Left ventricle myocardium inferior (tissue), 1 donor: ENCODE measurements at places on chromosomes 7 and 10. TPM values are rescaled to one million over a fixed set of nuclear protein-coding genes. Genes with fewer than 3 reads are reported as not detected.

GRCh38 chr7:144470078-144470477 lies 66.6 kb upstream of the NOBOX start:
- no peaks in the 10 kb centered on the region for H3K27me3 ChIP-seq
- no peak for DNase-seq
- no peak overlapping the region for H3K27ac ChIP-seq
- H3K4me3 ChIP-seq = no peak overlapping the region

GRCh38 chr10:88987243-88987725 lies 3.3 kb upstream of the FAS start:
- H3K4me3 ChIP-seq = no peak overlapping the region
- H3K36me3 ChIP-seq = no peaks in the 10 kb centered on the region
- no peaks in the 10 kb centered on the region for H3K27me3 ChIP-seq

DNA sequence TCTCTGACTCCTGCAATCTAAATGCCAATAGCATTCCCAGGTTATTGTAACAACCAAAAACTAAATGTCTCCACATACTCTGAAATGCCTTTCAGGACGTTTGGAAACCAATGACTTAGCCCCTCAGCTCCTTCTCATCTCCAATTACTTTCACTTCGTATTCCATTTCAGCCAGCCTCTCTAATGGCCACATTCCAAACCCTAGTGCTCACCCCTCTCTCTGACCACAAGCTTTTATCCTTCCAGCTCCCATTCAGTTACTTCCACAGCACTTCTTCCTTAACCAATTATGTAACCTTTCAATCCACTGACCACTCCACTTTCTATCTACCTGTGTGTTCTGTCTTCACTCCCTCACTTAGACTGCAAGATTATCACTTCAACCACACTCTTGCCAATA lies 4.3 kb downstream of the NOC3L start:
- H3K36me3 ChIP-seq = peaks cover 60% of the 10 kb centered on the region
- H3K27ac ChIP-seq = no peak overlapping the region
- peaks cover 30% of the 10 kb centered on the region for H3K4me1 ChIP-seq
- no peaks in the 10 kb centered on the region for H3K27me3 ChIP-seq

DNA sequence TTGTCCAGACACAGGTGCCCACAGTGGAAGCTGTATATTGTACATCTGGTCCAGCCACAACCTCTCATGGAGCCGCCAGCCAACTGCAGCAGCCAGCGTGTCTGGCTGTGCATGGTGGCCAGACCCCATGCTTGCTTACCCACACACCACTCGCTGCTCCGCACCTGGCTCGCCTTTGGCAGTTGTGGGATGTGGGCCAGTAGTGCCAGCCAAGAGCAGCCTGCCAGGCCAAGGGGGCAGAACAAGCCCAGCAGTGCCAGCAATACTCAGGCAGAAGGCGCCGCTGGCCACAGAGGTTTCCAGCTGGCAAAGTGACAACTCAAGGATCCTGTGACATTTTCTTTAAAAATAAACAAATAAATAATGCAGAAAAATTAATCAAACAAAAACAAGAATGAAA lies 11.7 kb upstream of the TMEM243 start:
- H3K27me3 ChIP-seq = peaks cover 4% of the 10 kb centered on the region
- H3K4me1 ChIP-seq = no peaks in the 10 kb centered on the region
- H3K36me3 ChIP-seq = no peaks in the 10 kb centered on the region
- H3K4me3 ChIP-seq = no peak overlapping the region
- peak; percentile 21 for DNase-seq

GRCh38 chr10:69803809-69804208 lies 2.1 kb downstream of the COL13A1 start:
- no peaks in the 10 kb centered on the region for H3K36me3 ChIP-seq
- H3K27me3 ChIP-seq = peaks cover 35% of the 10 kb centered on the region
- H3K4me1 ChIP-seq = peaks cover 23% of the 10 kb centered on the region
- no peak overlapping the region for H3K27ac ChIP-seq

DNA sequence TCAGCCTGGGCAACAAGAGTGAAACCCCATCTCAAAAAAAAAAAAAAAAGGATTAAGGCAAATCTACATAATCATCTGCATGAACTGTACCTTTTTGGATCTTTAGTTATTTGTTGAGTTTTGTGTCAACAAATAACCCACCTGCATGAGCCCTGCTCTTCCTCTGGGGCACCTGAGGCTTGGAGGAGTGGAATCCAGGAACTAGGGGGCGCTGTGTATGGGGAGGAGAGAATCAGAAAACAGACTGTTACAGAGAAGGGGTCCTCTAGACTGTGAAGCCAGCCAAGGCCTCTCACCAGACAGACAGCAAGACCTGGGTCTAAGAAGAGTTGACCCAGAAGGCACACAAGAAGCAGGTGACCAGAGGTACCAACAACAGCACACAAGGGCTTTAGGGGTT lies 682.8 kb upstream of the NRP1 start:
- no peak for DNase-seq
- no peak overlapping the region for H3K27ac ChIP-seq
- no peak overlapping the region for H3K4me3 ChIP-seq
- H3K36me3 ChIP-seq = no peaks in the 10 kb centered on the region
- no peaks in the 10 kb centered on the region for H3K27me3 ChIP-seq

DNA sequence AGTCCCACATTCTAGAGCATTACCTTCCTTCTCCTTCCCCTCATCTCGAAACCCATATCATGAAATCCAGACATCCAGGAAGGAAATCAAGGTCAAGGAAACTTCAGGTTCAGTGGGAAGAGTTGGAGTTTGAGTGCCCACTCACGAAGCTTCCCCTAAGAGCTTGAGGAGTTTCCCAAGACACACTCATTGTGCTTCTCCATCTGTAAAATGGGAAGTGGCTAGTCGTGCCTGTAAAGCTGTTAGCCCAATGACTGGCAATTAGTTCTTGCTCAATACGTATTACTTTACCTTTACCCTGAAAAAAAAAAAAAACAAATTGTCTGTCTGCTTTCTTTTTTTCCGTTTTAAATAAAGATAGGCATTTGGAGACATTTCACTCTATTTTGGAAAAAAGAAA lies 42.3 kb downstream of the GPAM start:
- DNase-seq = no peak
- no peaks in the 10 kb centered on the region for H3K27me3 ChIP-seq
- no peak overlapping the region for H3K27ac ChIP-seq

DNA sequence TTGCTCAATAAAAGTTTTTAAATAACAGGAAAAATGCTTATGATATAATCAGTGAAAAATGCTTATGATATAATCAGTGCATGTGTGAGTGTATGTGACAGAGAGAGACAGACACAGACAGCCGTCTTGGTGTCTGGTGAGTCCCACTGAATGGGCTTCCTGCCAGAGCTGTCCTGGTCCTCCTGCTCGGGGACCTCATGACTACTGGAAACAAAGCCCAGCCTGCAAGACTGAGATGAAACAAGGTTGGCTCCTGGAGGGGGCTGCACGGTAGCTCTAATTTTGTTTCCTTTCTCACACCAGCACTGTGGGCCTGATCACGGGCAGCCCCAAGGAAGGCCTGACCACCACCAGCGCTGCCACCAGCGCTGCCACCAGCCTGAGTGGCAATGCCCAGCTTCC lies 57.3 kb downstream of the NRP1 start:
- no peaks in the 10 kb centered on the region for H3K27me3 ChIP-seq
- peaks cover 100% of the 10 kb centered on the region for H3K4me1 ChIP-seq

DNA sequence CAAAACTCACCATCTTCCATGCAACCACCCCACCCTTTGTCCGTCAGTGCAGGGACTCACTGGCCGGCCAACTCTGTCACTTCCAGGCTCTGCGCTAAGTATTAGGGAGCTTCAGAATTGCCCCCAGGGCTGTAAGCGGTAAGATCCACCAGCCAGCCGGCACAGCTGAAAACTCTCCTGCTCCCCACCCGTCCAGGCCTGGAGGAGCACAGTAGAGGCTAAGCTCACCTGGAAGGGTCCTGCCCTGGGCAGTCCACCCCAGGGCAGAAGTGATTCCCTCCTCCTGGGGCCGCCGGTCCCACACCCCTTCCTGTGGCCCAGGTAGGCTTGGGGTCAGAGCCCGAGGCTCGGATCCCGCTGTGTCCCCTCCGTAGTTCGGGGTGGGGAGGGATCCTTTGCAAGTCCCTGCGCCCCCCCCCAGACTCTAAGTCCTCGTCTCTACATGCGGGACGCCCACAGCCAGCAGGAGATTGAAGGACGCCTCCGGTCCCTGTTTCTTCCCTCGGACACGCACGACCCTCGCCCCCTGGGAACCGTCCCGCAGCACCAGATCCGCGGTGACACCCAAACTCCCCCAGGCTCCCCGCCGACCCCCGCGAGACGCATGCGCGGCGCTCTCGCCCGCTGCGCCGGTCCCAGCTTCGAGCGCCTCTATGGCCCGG lies 138.9 kb downstream of the ARHGAP22 start:
- H3K36me3 ChIP-seq = no peaks in the 10 kb centered on the region
- peaks cover 53% of the 10 kb centered on the region for H3K4me1 ChIP-seq
- DNase-seq = no peak
- H3K27me3 ChIP-seq = peaks cover 20% of the 10 kb centered on the region

GRCh38 chr10:86650151-86650550 lies 4.2 kb upstream of the OPN4 start:
- H3K27ac ChIP-seq = peak overlapping the region; percentile 56
- H3K36me3 ChIP-seq = no peaks in the 10 kb centered on the region
- H3K27me3 ChIP-seq = no peaks in the 10 kb centered on the region
- H3K4me3 ChIP-seq = no peak overlapping the region

GRCh38 chr10:7795605-7796004 lies 7.6 kb downstream of the ATP5F1C start:
- no peak for DNase-seq
- peak overlapping the region; percentile 55 for H3K27ac ChIP-seq
- H3K4me1 ChIP-seq = peaks cover 79% of the 10 kb centered on the region
- no peaks in the 10 kb centered on the region for H3K27me3 ChIP-seq
- H3K36me3 ChIP-seq = peaks cover 43% of the 10 kb centered on the region

DNA sequence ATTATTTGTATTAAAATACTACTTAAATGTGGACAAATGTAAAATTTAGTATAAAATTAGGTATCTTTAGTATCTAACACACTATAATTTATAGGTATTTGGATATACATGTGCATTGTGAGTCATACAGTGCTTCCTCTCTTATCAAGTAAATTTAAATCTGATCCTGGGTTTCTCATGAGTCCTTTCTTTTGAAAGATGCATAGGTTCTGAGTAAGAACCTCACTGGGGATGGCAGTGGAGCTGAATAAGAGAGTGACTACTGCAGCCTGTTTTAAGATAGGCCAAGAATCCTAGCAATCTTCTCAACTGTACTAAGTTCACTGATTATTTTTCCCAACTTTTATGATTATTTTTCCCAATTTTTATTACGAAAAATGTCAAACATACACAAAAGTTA lies 16.2 kb downstream of the CEP55 start:
- no peaks in the 10 kb centered on the region for H3K27me3 ChIP-seq
- H3K27ac ChIP-seq = no peak overlapping the region
- H3K36me3 ChIP-seq = no peaks in the 10 kb centered on the region
- DNase-seq = no peak
- peaks cover 11% of the 10 kb centered on the region for H3K4me1 ChIP-seq

GRCh38 chr10:94123258-94123995 lies 129.7 kb downstream of the PLCE1 start:
- no peak for DNase-seq
- H3K27me3 ChIP-seq = no peaks in the 10 kb centered on the region
- H3K27ac ChIP-seq = peak overlapping the region; percentile 21
- H3K4me3 ChIP-seq = no peak overlapping the region
- no peaks in the 10 kb centered on the region for H3K36me3 ChIP-seq

DNA sequence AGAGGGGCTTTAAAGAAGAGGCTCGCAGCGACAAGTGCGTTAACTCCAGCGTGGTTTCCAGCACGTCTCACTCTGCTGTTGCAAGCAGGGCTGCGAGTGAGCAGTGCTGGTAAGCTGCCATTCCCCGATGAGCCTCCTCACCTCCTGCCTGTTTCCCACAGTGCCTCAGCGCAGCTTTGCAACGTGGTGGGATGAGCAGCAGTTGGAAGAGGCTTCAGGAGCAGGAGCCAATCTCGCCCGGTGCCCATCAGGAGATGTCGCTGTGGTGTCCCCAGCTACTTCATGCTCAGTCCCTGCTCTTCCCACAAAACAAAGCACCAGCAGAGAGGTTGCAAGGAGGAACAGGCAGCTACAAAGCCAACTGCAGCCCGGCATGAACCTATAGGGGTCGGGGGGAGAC lies 2.4 kb upstream of the ADARB2 start:
- H3K27ac ChIP-seq = no peak overlapping the region
- DNase-seq = no peak
- peaks cover 15% of the 10 kb centered on the region for H3K4me1 ChIP-seq

DNA sequence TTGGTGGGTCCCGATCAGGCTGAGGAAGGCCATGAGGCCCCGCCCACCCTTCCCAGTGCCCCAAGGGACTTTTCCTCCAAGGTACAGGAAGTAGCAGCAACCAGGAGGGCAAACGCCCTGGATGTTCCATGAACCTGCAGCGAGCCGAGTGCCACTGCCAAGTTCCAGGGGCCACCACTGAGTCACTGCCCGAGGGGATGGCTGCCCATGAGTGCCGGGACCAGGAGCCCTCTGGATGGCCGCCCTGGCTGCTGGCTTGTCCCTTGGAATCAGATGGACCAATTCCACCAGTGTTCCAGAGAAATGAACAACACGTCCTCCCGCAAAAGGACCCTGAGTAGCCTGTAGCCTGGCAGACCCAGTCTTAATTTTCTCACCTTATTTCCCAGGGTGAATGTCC lies 74.2 kb downstream of the ZRANB1 start:
- H3K4me3 ChIP-seq = peak overlapping the region; percentile 22
- H3K27me3 ChIP-seq = no peaks in the 10 kb centered on the region
- H3K27ac ChIP-seq = peak overlapping the region; percentile 81
- H3K36me3 ChIP-seq = no peaks in the 10 kb centered on the region
- peaks cover 100% of the 10 kb centered on the region for H3K4me1 ChIP-seq

The PHKG1 gene
- total RNA-seq = 21.4 TPM

GRCh38 chr7:29199776-29200175 lies 5.2 kb downstream of the CHN2 start:
- H3K4me3 ChIP-seq = no peak overlapping the region
- H3K36me3 ChIP-seq = no peaks in the 10 kb centered on the region
- peaks cover 25% of the 10 kb centered on the region for H3K27me3 ChIP-seq

DNA sequence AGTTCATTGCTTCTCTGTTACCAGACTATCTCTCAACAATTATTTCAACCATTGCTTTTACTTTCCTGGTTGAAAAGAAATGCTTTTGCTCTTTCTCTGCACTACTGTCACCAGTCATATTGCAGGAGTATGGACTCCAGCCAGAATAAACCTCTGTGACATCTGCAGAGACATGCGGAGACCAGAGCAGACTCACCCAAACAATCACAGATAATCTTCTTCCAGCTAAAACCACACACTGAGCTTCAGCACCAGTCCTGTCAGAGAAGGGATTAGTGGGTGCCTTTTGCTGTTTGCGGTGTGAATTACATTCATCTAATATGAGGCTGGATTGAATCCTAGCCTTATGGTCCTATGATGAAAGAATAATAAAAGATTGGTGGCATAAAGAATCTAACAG lies 258.6 kb downstream of the CNTNAP2 start:
- no peaks in the 10 kb centered on the region for H3K36me3 ChIP-seq
- H3K27me3 ChIP-seq = no peaks in the 10 kb centered on the region

The RASA4B gene
- total RNA-seq = 5.7 TPM

GRCh38 chr7:2553108-2553507 lies 2.2 kb downstream of the BRAT1 start:
- H3K4me3 ChIP-seq = no peak overlapping the region
- H3K4me1 ChIP-seq = peaks cover 39% of the 10 kb centered on the region
- peaks cover 18% of the 10 kb centered on the region for H3K36me3 ChIP-seq
- H3K27ac ChIP-seq = no peak overlapping the region
- H3K27me3 ChIP-seq = no peaks in the 10 kb centered on the region

- H3K27ac ChIP-seq = no peak overlapping the region
- no peak for DNase-seq
- H3K27me3 ChIP-seq = no peaks in the 10 kb centered on the region
- H3K4me3 ChIP-seq = no peak overlapping the region
- H3K4me1 ChIP-seq = peaks cover 54% of the 10 kb centered on the region
Observed at GRCh38 chr7:44876393-44876792, 8.9 kb downstream of the PURB start.
